A549 treated with dexamethasone at 1 μM for 4 hours (cell line): ENCODE measurements at places on chromosomes 4 and X. TPM values are rescaled to one million over a fixed set of nuclear protein-coding genes. Genes with fewer than 3 reads are reported as not detected.

The BEX5 gene
- not detected in 5 replicates for total RNA-seq

The NEIL3 gene
- 6.8 to 9.2 TPM (median 8.9 TPM) in 5 replicates for total RNA-seq

The PITX2 gene
- 0.46 to 0.91 TPM (median 0.75 TPM) in 5 replicates for total RNA-seq

The CFAP99 gene
- 0.06 to 0.13 TPM (median 0.09 TPM) in 4 of 5 replicates, not detected in the other for total RNA-seq

The ATG4A gene
- total RNA-seq: 7.4 to 9.3 TPM (median 7.7 TPM) in 5 replicates

The CASP6 gene
- 13.4 to 17.5 TPM (median 13.9 TPM) in 5 replicates for total RNA-seq

The SLC9A6 gene
- 6.9 to 10.1 TPM (median 8.8 TPM) in 5 replicates for total RNA-seq

The RPS6KA6 gene
- total RNA-seq: 3.7 to 7.1 TPM (median 5.7 TPM) in 5 replicates

The AP1S2 gene
- total RNA-seq: 15.7 to 20.6 TPM (median 18.8 TPM) in 5 replicates

The MSX1 gene
- total RNA-seq: 4.6 to 9.2 TPM (median 7.8 TPM) in 5 replicates

The FAM9B gene
- total RNA-seq: 0.06 to 0.09 TPM in 2 of 5 replicates, not detected in the others

The SPANXN2 gene
- not detected in 5 replicates for total RNA-seq

The FAM156B gene
- 3.7 to 9.5 TPM (median 7.2 TPM) in 5 replicates for total RNA-seq

The NOP14 gene
- 23.7 to 29.8 TPM (median 29.0 TPM) in 5 replicates for total RNA-seq

The CFAP97 gene
- total RNA-seq: 10.4 to 16.0 TPM (median 13.1 TPM) in 5 replicates

The SPACA5 gene
- total RNA-seq: not detected in 5 replicates

The S100P gene
- total RNA-seq: 89.2 to 107 TPM (median 90.8 TPM) in 5 replicates

The UNC5C gene
- total RNA-seq: 0.01 to 0.02 TPM in 2 of 5 replicates, not detected in the others

The SSX4B gene
- not detected in 5 replicates for total RNA-seq

The FRMD7 gene
- not detected in 5 replicates for total RNA-seq

The FGFBP1 gene
- total RNA-seq: 2.2 to 2.5 TPM (median 2.3 TPM) in 5 replicates

The TMEM47 gene
- 1.3 to 2.0 TPM (median 1.7 TPM) in 5 replicates for total RNA-seq

The PTTG2 gene
- not detected in 5 replicates for total RNA-seq

The DMP1 gene
- total RNA-seq: 0.04 TPM in 1 of 5 replicates, not detected in the others

The RASL11B gene
- total RNA-seq: 0.09 to 0.18 TPM (median 0.11 TPM) in 5 replicates

The UGT2A3 gene
- total RNA-seq: 0.05 to 0.14 TPM (median 0.10 TPM) in 5 replicates

The ZNF711 gene
- total RNA-seq: 0.76 to 1.1 TPM (median 0.86 TPM) in 5 replicates

The CRMP1 gene
- total RNA-seq: 3.9 to 5.3 TPM (median 4.9 TPM) in 5 replicates

The REPS2 gene
- total RNA-seq: 0.65 to 1.9 TPM (median 1.4 TPM) in 5 replicates

The NDNF gene
- not detected in 5 replicates for total RNA-seq

The FAT4 gene
- 1.4 to 2.8 TPM (median 1.9 TPM) in 5 replicates for total RNA-seq

The CSN1S1 gene
- total RNA-seq: not detected in 5 replicates

The RHOH gene
- total RNA-seq: 0.08 to 0.20 TPM (median 0.16 TPM) in 5 replicates

The USP27X gene
- total RNA-seq: 3.5 to 5.0 TPM (median 3.9 TPM) in 5 replicates

The MORC4 gene
- total RNA-seq: 28.4 to 37.6 TPM (median 33.5 TPM) in 5 replicates

The CYSLTR1 gene
- not detected in 5 replicates for total RNA-seq

The CT55 gene
- total RNA-seq: not detected in 5 replicates

The FAM3A gene
- total RNA-seq: 34.7 to 46.6 TPM (median 42.6 TPM) in 5 replicates
